IMR-90 (cell line): ENCODE measurements at places on chromosomes 13 and 19.

- peak; percentile 85 for DNase-seq
- peaks cover 12% of the 10 kb centered on the region for H3K4me1 ChIP-seq
- no peak overlapping the region for H3K4me3 ChIP-seq
- H3K27ac ChIP-seq: peak overlapping the region; percentile 5; the same call in 1 of the 2 replicates
- H3K36me3 ChIP-seq: no peaks in the 10 kb centered on the region
- H3K27me3 ChIP-seq: no peaks in the 10 kb centered on the region
Observed at GRCh38 chr19:43784241-43784980, 3.6 kb upstream of the KCNN4 start.

DNA sequence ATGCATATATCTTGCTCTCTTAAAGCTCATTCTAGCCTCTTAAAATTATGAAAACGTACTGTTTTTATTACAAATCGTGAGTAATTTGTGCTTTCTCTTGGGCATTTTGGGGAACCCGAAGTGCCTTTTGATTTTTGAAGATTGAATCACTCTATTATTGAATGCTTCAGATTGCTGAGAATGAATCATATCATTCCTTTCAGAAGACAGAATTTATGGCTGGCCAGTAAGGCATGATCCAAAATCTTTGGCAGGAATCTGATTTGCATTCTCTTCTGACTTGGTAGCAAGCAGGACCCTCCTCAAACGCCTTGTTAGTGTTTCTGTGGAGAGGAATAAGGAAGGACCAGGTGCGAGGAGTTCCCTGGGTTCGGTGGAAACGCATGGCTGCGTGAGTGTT, 49.5 kb downstream of the STARD13 start:
- peak overlapping the region; percentile 91 for H3K27ac ChIP-seq
- H3K36me3 ChIP-seq: peaks cover 17% of the 10 kb centered on the region
- H3K4me1 ChIP-seq: peaks cover 20% of the 10 kb centered on the region
- H3K4me3 ChIP-seq: no peak overlapping the region
- no peaks in the 10 kb centered on the region for H3K27me3 ChIP-seq
- DNase-seq: peak; percentile 80

GRCh38 chr19:46009530-46010510, 13.0 kb downstream of the PGLYRP1 start:
- H3K36me3 ChIP-seq: peaks cover 5% of the 10 kb centered on the region; the same call in 1 of the 2 replicates
- no peak overlapping the region for H3K27ac ChIP-seq
- peaks cover 2% of the 10 kb centered on the region; the same call in 1 of the 2 replicates for H3K4me1 ChIP-seq
- peak; percentile 58 for DNase-seq

GRCh38 chr19:3249408-3249807, 24.9 kb downstream of the CELF5 start:
- no peak for DNase-seq
- peaks cover 4% of the 10 kb centered on the region for H3K27me3 ChIP-seq
- no peaks in the 10 kb centered on the region for H3K36me3 ChIP-seq
- H3K4me1 ChIP-seq: no peaks in the 10 kb centered on the region

DNA sequence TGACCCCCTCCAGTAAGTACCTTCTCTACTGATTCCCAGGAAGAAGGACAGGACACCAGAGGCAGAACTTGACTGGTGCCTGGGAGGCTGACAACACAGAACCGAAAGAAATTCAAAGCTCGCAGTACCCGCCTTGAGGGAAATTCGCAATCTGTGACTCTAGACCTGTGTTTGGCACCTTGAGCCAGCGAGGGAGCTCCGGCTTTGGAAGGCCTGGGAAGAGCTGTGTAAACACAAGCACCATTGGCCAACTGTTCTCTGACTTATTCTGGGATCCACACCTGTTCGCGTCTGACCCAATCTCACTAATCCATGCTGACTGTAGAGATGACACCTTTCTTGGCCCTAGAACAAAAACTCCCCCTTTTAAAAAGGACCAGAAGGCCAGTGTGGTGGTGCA, 50.7 kb downstream of the CEBPG start:
- DNase-seq: no peak
- no peaks in the 10 kb centered on the region for H3K36me3 ChIP-seq
- H3K4me3 ChIP-seq: no peak overlapping the region
- no peaks in the 10 kb centered on the region for H3K4me1 ChIP-seq
- H3K27ac ChIP-seq: no peak overlapping the region
- no peaks in the 10 kb centered on the region for H3K27me3 ChIP-seq

GRCh38 chr13:112446867-112447266, 70.7 kb downstream of the SPACA7 start:
- no peak for DNase-seq
- no peak overlapping the region for H3K4me3 ChIP-seq
- H3K4me1 ChIP-seq: no peaks in the 10 kb centered on the region
- peaks cover 11% of the 10 kb centered on the region for H3K27me3 ChIP-seq

GRCh38 chr19:50301607-50301971, 27.6 kb downstream of the KCNC3 start:
- no peaks in the 10 kb centered on the region for H3K36me3 ChIP-seq
- H3K27ac ChIP-seq: no peak overlapping the region
- no peaks in the 10 kb centered on the region; the same call in 1 of the 2 replicates for H3K4me1 ChIP-seq
- H3K4me3 ChIP-seq: no peak overlapping the region

DNA sequence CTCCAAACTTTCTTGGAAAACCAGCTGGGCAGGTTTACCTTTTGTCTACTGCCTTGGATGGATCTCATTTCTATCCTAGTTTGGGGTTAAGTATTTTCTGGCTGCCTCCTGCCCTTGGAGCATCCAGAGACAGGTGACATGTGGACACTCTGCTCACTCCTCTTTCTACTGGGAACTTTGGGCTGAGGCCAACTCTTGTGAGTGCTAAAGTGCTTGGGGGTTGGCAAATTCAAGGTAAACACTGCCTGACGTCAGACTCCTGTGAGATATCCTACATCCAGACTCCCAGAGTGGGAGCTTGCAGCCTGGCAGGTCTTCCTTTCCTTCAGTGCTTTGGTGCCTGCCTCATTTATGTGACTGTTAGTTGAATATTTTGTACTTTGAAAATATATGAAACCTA, 388.1 kb downstream of the KCNRG start:
- no peak overlapping the region for H3K27ac ChIP-seq
- peaks cover 12% of the 10 kb centered on the region for H3K4me1 ChIP-seq
- DNase-seq: peak; percentile 53
- H3K4me3 ChIP-seq: no peak overlapping the region

GRCh38 chr13:113646376-113646775, 11.6 kb downstream of the ATP4B start:
- no peak for DNase-seq
- no peaks in the 10 kb centered on the region for H3K27me3 ChIP-seq
- peaks cover 4% of the 10 kb centered on the region for H3K36me3 ChIP-seq
- peaks cover 2% of the 10 kb centered on the region; the same call in 1 of the 2 replicates for H3K4me1 ChIP-seq
- no peak overlapping the region for H3K27ac ChIP-seq
- H3K4me3 ChIP-seq: no peak overlapping the region

GRCh38 chr19:16561382-16561781, 10.8 kb downstream of the SLC35E1 start:
- no peaks in the 10 kb centered on the region for H3K4me1 ChIP-seq
- no peak overlapping the region for H3K4me3 ChIP-seq

DNA sequence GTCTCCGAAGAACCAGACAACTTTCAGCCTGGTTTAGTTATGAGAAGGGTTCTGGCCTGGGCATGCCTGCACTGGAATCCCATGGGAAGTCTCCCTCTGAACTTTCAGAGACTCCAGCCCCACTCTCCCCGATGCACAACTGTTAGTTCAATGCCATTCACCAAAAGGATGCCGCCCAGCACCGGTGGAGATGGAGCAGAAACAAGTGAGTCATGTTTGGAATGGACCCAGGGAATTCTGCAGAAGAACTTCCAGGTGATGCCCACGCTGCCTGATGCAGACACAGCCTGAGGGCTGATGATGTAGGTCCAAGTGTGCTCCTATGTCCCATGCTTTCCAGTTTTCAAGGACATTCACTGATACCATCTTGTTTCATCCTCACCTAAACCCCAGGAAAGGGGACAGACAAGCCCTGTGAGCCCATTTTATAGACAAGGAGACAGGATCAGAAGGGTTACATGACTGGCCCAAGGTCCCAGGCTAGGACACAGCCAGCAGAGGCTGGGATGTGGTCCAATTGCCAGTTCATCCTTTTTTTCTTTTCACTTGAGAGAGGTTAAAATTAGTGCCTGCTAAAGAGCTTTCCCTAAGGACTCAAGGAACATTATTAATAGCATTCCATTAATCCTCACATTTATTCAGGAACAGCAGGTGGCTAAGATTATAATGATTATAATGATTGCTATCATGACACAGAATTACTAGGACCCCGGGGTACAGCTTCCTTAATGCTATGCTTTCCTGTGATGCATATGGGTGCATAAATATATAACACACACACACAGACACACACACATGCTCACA, 39.5 kb downstream of the SIAH3 start:
- no peaks in the 10 kb centered on the region for H3K36me3 ChIP-seq
- DNase-seq: no peak
- H3K27me3 ChIP-seq: peaks cover 8% of the 10 kb centered on the region
- no peak overlapping the region for H3K27ac ChIP-seq

GRCh38 chr13:110811771-110812120, 98.2 kb downstream of the ING1 start:
- H3K36me3 ChIP-seq: no peaks in the 10 kb centered on the region
- peaks cover 24% of the 10 kb centered on the region for H3K27me3 ChIP-seq
- no peak overlapping the region for H3K4me3 ChIP-seq
- H3K4me1 ChIP-seq: peaks cover 7% of the 10 kb centered on the region
- no peak for DNase-seq

DNA sequence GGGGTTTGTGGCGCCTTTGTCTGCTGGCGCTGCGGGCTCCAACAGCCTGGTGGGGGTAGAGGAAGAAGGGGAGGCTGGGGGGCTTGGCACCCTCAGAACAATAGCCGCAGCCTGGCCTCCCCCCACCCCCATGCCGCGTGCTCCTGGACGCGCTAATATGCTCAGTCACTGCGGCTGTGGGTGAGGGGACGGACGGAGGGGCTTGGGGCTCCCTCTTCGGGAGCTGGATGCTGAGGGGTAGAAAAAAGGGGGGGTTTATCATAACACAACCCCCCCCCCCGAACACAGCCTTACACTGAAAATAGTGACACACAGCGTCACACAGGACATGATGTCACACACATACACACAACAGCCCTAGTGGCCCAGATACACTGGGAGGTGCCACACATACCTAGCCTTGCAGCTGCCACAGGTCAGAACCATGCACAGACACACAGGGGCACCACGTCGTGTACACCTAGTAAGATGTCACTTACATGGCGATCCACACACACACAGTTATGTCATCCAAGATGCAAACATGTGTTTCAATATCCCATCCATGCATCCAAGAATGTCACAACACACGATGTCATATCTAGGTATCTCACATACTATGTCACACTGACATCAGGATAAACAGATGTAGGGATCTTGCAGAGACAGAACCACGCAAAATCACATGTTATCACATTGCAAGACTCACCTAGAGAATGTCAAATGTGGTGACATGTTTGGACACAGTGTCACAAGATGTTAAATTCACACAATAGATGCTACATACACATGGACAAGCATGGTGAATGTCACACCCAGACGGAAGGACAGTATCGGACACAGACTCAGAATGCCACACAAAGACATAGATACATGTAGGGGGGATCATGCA, 806 bp downstream of the MAST1 start:
- no peak overlapping the region for H3K4me3 ChIP-seq
- peaks cover 4% of the 10 kb centered on the region; the same call in 1 of the 2 replicates for H3K4me1 ChIP-seq
- no peak for DNase-seq
- peaks cover 65% of the 10 kb centered on the region for H3K27me3 ChIP-seq
- H3K36me3 ChIP-seq: no peaks in the 10 kb centered on the region

- no peaks in the 10 kb centered on the region for H3K36me3 ChIP-seq
- no peaks in the 10 kb centered on the region; the same call in 1 of the 2 replicates for H3K27me3 ChIP-seq
- no peak overlapping the region for H3K4me3 ChIP-seq
Observed at GRCh38 chr13:98032168-98032567, 78.7 kb downstream of the IPO5 start.

GRCh38 chr19:8489561-8490394, 12.7 kb downstream of the PRAM1 start:
- no peak overlapping the region for H3K27ac ChIP-seq
- H3K36me3 ChIP-seq: peaks cover 57% of the 10 kb centered on the region
- H3K27me3 ChIP-seq: no peaks in the 10 kb centered on the region
- H3K4me1 ChIP-seq: no peaks in the 10 kb centered on the region; the same call in 1 of the 2 replicates
- DNase-seq: no peak

GRCh38 chr13:51981355-51981754, 29.9 kb downstream of the ATP7B start:
- no peak overlapping the region for H3K27ac ChIP-seq
- H3K36me3 ChIP-seq: no peaks in the 10 kb centered on the region
- no peak overlapping the region for H3K4me3 ChIP-seq
- DNase-seq: no peak
- peaks cover 2% of the 10 kb centered on the region; the same call in 1 of the 2 replicates for H3K4me1 ChIP-seq
- peaks cover 3% of the 10 kb centered on the region; the same call in 1 of the 2 replicates for H3K27me3 ChIP-seq

- no peaks in the 10 kb centered on the region for H3K36me3 ChIP-seq
- no peak overlapping the region for H3K4me3 ChIP-seq
- no peak overlapping the region for H3K27ac ChIP-seq
- H3K4me1 ChIP-seq: peaks cover 6% of the 10 kb centered on the region
- no peaks in the 10 kb centered on the region for H3K27me3 ChIP-seq
Observed at GRCh38 chr13:113161433-113161832, 3.0 kb downstream of the PROZ start.

GRCh38 chr19:916645-917322, 349 bp upstream of the KISS1R start:
- no peak overlapping the region for H3K27ac ChIP-seq
- H3K4me1 ChIP-seq: peaks cover 8% of the 10 kb centered on the region
- DNase-seq: no peak
- H3K4me3 ChIP-seq: no peak overlapping the region

DNA sequence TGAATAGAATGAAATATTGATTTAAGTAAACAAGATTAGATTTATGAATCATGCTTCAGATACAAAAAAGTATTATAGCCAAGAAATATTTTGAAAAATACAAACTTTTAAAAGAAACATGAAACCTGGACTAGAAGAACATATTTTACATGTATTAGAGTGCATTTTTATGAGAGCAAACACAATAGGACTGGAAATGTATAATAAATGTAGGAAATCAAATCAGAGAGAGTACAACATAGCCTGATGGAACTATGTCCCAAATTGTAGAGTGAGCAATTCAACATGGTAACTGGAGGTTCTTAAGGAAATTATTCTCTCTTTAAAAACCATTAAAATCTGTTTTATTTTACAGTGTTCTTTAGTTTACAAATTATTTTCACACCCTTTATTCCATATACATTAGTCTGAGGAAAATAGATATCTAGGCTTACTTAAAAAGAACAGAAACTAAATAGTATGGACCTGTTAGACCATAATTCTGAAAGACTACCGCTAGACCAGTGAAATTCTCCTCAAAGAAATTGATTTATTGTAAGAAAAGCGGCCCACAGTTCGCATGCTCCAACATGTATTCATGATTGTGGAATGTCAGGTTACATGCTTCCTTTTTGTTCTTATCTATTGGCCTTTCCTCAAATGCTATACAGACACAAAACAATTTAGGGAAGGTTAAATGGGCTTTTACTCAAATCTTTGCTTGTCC, 1526.5 kb upstream of the SLC10A2 start:
- H3K27ac ChIP-seq: no peak overlapping the region
- no peaks in the 10 kb centered on the region for H3K4me1 ChIP-seq
- DNase-seq: no peak
- H3K27me3 ChIP-seq: no peaks in the 10 kb centered on the region

GRCh38 chr19:13961826-13962698, 9.8 kb downstream of the DCAF15 start:
- H3K36me3 ChIP-seq: peaks cover 42% of the 10 kb centered on the region
- no peak for DNase-seq
